ENCODE measurements at places on chromosomes 5 and 9. TPM values are rescaled to one million over a fixed set of nuclear protein-coding genes. Genes with fewer than 3 reads are reported as not detected.

GRCh38 chr5:74934949-74935751 is 69.0 kb upstream of the FAM169A start:
- DNase-seq: peak; percentile 53
- no peaks in the 10 kb centered on the region for H3K36me3 ChIP-seq
- H3K4me1 ChIP-seq: peaks cover 29% of the 10 kb centered on the region
- H3K27ac ChIP-seq: peak overlapping the region; percentile 73

DNA sequence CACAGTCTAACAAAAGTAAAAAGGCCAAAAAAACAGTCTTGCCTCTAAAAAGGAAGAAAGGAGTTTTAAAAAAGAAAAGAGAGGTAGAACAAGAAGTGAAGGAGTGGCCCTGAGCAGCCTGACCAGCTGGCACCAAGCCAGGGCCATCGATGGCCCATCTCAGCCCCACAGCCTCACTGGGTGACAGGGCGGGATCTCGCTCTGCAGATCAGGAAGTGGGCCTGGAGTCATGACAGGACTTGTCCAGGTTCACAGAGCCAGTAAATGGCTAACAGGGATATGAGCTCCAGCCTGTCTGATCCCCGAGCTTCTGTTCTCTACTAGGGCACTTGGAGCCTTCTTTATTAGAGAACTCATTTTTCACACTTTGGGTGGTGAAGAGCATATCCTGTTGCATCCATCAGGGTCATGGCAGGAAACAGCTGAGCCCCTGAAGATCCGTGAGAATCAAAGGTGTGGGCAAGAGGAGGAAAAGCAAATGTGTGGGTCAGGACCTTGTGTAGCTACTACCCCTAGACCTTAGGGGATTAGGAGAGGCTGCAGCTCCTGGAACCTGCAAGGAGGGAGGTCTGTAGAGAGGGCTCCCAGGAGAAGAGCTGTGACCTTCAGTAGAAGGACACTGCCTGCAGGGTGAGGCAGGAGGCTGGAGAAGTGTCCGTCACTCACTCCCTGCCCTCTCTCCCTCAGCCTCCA is 299.0 kb upstream of the MSX2 start:
- no peaks in the 10 kb centered on the region for H3K36me3 ChIP-seq
- no peak overlapping the region for H3K27ac ChIP-seq
- H3K4me3 ChIP-seq: no peak overlapping the region
- no peaks in the 10 kb centered on the region for H3K27me3 ChIP-seq
- DNase-seq: no peak

- H3K4me3 ChIP-seq: peak overlapping the region; percentile 14
- no peak overlapping the region for H3K27ac ChIP-seq
- DNase-seq: no peak
- no peaks in the 10 kb centered on the region for H3K36me3 ChIP-seq
- H3K4me1 ChIP-seq: peaks cover 14% of the 10 kb centered on the region
These were observed 957 bp downstream of the SHB start for GRCh38 chr9:38067859-38068681.

GRCh38 chr5:96926276-96926675 is 9.6 kb upstream of the LNPEP start:
- peaks cover 24% of the 10 kb centered on the region for H3K4me1 ChIP-seq
- H3K27me3 ChIP-seq: no peaks in the 10 kb centered on the region
- no peak overlapping the region for H3K27ac ChIP-seq
- peaks cover 26% of the 10 kb centered on the region for H3K36me3 ChIP-seq
- no peak overlapping the region for H3K4me3 ChIP-seq
- DNase-seq: no peak

- peaks cover 9% of the 10 kb centered on the region for H3K4me1 ChIP-seq
- no peaks in the 10 kb centered on the region for H3K27me3 ChIP-seq
- no peak overlapping the region for H3K27ac ChIP-seq
- H3K36me3 ChIP-seq: no peaks in the 10 kb centered on the region
- DNase-seq: no peak
These were observed 5.5 kb downstream of the TMEM8B start for GRCh38 chr9:35834260-35835215.

The SMIM3 gene
- total RNA-seq: 22.1 TPM

The XRCC4 gene
- 11.9 TPM for total RNA-seq

The SPEF2 gene
- total RNA-seq: 5.6 TPM
